IMR-90 (cell line): ENCODE measurements at places on chromosomes 2 and 18. TPM values are rescaled to one million over a fixed set of nuclear protein-coding genes. Genes with fewer than 3 reads are reported as not detected.
A peak's percentile ranks its signal among the peaks of the same experiment; 100 is the strongest.

DNA sequence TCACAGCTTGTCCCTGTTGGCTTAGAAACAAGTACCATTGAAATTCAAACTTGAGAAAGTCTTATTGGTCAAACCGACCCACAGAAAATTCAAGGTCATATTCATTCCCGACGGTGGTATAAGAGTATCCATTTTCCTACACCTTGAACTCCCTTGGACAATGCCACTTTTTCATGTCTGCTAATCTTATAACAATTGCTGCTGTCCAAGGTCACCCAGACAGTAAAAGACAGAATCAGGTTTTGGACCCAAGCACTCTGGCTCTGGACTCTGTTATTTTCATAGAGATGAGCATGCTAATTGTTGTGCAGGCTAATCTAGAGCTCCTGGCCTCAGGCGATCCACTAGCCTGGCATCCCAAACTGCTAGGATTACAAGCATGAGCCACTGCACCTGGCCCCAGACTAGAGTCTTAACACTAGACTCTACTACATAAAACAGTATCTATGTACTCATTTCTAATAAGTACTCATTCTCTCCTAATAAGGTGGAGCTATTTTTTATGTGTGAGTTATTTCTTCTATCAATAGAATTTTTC lies 57.8 kb downstream of the C2orf76 start:
- H3K4me1 ChIP-seq: no peaks in the 10 kb centered on the region
- H3K27me3 ChIP-seq: no peaks in the 10 kb centered on the region
- no peak for DNase-seq

DNA sequence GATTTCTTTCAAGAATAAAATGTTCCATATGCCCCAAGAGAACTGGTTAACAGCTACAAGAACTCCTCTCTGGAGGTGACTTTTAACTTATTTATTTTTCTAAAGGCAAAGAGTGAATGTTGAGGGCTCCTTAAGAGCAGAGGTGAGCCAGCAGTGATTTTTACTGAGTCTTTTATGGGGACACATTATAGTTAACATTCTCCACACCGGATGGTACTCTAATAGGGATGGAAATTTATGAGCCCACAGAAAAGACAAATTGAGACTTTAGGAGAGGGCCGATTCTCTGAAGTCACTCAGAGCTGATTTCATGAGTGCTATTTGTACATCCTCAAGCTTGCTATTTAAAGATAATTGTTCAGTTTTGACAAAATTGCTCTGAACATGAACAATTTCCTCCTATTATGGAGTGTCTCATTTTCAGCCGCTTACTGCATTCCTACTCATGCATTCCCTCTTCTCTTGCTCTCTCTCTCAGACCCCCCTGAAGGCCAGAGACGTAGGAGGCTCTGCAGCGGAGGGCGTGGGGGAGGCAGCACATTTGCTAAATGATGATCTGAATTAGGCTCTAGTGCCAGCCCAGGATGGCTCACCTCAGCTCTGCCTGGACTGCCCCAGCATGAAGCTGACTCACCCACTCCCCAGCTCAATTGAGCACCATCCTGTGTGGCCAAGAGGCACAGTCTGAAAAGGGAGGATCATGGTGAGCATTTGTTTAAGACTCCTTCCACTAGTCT lies 5.9 kb upstream of the RPL37A start:
- H3K4me1 ChIP-seq: peaks cover 20% of the 10 kb centered on the region
- no peak overlapping the region for H3K4me3 ChIP-seq
- H3K27ac ChIP-seq: peak overlapping the region; percentile 6; the same call in 1 of the 2 replicates
- H3K27me3 ChIP-seq: no peaks in the 10 kb centered on the region
- H3K36me3 ChIP-seq: no peaks in the 10 kb centered on the region
- DNase-seq: peak; percentile 82

GRCh38 chr2:1528273-1529064 lies 115.2 kb downstream of the TPO start:
- H3K27me3 ChIP-seq: no peaks in the 10 kb centered on the region
- H3K4me3 ChIP-seq: no peak overlapping the region
- no peak for DNase-seq

SP5 gene
- not detected in 2 replicates for polyA plus RNA-seq

- peak; percentile 36 for DNase-seq
- H3K27ac ChIP-seq: no peak overlapping the region
- no peak overlapping the region for H3K4me3 ChIP-seq
- no peaks in the 10 kb centered on the region for H3K27me3 ChIP-seq
- H3K4me1 ChIP-seq: peaks cover 2% of the 10 kb centered on the region; the same call in 1 of the 2 replicates
These were observed 66.1 kb downstream of the NAB1 start for GRCh38 chr2:190714958-190715357.

GRCh38 chr2:241302759-241303651 lies 12.5 kb downstream of the HDLBP start:
- no peak overlapping the region for H3K4me3 ChIP-seq
- 0 out of 2 replicates have a peak, but pooled peaks cover 3% of the 10 kb centered on the region for H3K4me1 ChIP-seq
- no peaks in the 10 kb centered on the region for H3K27me3 ChIP-seq
- DNase-seq: no peak
- H3K36me3 ChIP-seq: peaks cover 2% of the 10 kb centered on the region; the same call in 1 of the 2 replicates

DNA sequence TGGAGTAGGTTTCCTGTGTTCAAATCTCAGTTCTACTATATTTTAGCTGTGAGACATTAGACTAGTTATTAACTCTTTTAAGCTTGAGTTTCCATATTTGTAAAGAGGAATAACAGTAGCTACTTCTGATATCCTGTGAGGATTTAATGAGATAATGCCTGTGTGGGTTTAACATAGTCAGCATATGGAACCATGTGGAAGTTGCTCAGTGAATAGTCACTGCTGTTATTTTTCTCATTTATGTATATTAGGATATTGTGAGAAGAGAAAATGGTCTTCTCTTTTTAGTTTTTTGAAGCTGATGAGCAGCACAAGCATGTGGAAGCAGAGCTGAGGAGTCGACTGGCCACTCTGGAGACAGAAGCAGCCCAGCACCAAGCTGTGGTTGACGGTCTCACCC lies 70.5 kb upstream of the STON1 start:
- no peak overlapping the region for H3K4me3 ChIP-seq
- no peak overlapping the region for H3K27ac ChIP-seq
- no peak for DNase-seq

- DNase-seq: no peak
- no peaks in the 10 kb centered on the region for H3K4me1 ChIP-seq
- no peak overlapping the region for H3K27ac ChIP-seq
- H3K27me3 ChIP-seq: no peaks in the 10 kb centered on the region
- no peak overlapping the region for H3K4me3 ChIP-seq
- H3K36me3 ChIP-seq: no peaks in the 10 kb centered on the region
These were observed 228.4 kb upstream of the MEX3C start for GRCh38 chr18:51425889-51426288.

SIX3 gene
- polyA plus RNA-seq: not detected in 2 replicates

MYO1B gene
- polyA plus RNA-seq: 44.3 and 57.2 TPM in 2 replicates

GRCh38 chr2:44351676-44352075 lies 9.6 kb downstream of the PREPL start:
- peak; percentile 70 for DNase-seq
- H3K4me3 ChIP-seq: no peak overlapping the region
- H3K27me3 ChIP-seq: no peaks in the 10 kb centered on the region
- peak overlapping the region; percentile 55; the same call in 1 of the 2 replicates for H3K27ac ChIP-seq
- peaks cover 12% of the 10 kb centered on the region for H3K4me1 ChIP-seq

DNA sequence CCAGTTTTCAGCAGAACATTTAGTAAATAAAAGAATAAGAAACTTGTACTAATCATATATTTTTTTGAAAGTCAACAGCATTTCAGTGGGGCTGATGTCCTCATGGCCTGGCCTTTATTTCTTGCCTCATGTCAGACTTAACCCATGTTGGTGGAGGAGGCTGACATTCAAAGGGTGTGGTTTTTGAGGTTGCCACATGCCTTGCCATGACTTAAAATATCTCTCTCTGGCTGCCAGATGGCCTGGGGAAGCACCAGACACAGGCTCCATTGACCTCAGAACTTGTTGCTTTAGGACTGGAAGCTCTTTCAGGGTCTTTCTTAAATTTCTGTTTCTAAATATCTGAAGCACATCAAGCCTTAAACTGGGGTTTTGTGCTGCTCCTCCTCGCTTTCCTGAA lies 32.5 kb upstream of the CD28 start:
- no peaks in the 10 kb centered on the region for H3K27me3 ChIP-seq
- no peaks in the 10 kb centered on the region for H3K36me3 ChIP-seq
- no peak overlapping the region for H3K4me3 ChIP-seq
- H3K4me1 ChIP-seq: peaks cover 3% of the 10 kb centered on the region; the same call in 1 of the 2 replicates

CRYBA2 gene
- not detected in 2 replicates for polyA plus RNA-seq

- H3K27ac ChIP-seq: peak overlapping the region; percentile 99
- DNase-seq: no peak
- H3K36me3 ChIP-seq: peaks cover 6% of the 10 kb centered on the region
- H3K4me1 ChIP-seq: peaks cover 16% of the 10 kb centered on the region
- H3K27me3 ChIP-seq: no peaks in the 10 kb centered on the region
- peak overlapping the region; percentile 81 for H3K4me3 ChIP-seq
These were observed 980 bp upstream of the PPP4R1 start for GRCh38 chr18:9615280-9615797.

GRCh38 chr2:97868986-97869721 lies 126.6 kb downstream of the TMEM131 start:
- no peaks in the 10 kb centered on the region for H3K36me3 ChIP-seq
- DNase-seq: peak; percentile 94
- H3K27me3 ChIP-seq: no peaks in the 10 kb centered on the region
- H3K4me1 ChIP-seq: peaks cover 5% of the 10 kb centered on the region
- no peak overlapping the region for H3K4me3 ChIP-seq

MOGAT1 gene
- polyA plus RNA-seq: not detected in 2 replicates

DNA sequence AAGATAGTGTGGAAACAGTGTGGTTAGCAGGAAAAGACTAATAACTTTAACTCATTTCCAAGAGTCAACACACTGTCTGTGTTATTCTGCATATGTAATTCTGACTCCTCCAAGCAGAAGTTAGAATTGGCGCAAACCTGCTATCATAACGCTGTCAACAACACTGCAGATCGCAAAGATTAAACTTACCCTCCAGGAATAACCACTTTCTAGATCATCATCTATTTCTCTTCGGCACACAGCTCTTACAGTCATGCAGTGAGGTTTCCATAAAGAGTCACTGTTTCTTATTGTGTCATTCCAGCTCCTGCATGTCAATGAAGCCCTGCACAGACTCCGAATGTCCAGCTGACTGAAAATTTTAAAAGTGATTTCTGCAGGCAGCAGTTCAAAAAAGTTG lies 2.4 kb downstream of the FBXO48 start:
- DNase-seq: no peak
- H3K4me3 ChIP-seq: no peak overlapping the region
- H3K27me3 ChIP-seq: no peaks in the 10 kb centered on the region
- no peaks in the 10 kb centered on the region for H3K36me3 ChIP-seq

BMP10 gene
- not detected in 2 replicates for polyA plus RNA-seq

DNA sequence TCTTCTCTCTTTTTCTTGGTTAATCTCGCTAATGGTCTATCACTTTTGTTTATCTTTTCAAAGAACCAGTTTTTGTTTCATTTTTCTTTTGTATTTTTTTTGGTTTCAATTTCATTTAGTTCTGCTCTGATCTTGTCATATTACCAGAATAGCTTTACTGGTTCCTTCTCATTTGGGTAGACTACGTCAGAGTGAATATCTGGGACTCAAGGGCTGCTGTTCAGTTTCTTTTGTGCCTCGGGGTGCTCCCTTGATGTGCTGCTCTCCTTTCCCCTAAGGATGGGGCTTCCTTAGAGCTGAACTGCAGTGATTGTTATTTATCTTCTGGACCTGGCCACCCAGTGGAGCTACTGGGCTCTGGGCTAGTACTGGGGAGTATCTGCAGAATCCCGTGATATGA lies 29.4 kb upstream of the IL1RN start:
- H3K27me3 ChIP-seq: no peaks in the 10 kb centered on the region
- no peak overlapping the region for H3K27ac ChIP-seq
- H3K4me3 ChIP-seq: no peak overlapping the region

DNA sequence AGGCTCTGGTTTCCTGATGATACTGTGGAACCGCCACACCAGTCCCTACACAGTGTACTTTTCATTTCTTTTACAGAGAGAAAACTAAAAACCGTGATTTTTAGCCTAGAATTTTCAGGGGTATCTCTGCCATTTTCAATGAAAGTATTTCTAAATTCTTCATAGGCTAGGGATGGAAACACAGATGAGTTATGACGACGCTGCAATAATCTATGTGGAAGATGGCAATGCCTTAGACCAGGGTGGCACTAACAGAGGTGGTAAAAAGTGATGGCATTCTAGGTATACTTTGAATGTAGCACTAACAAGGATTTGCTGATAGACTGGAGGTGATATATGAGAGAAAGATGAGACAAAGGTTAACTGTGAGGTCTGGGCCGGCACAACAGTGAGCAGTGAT lies 56.5 kb downstream of the TTC21B start:
- no peaks in the 10 kb centered on the region for H3K4me1 ChIP-seq
- H3K4me3 ChIP-seq: no peak overlapping the region
- H3K27ac ChIP-seq: no peak overlapping the region

DNA sequence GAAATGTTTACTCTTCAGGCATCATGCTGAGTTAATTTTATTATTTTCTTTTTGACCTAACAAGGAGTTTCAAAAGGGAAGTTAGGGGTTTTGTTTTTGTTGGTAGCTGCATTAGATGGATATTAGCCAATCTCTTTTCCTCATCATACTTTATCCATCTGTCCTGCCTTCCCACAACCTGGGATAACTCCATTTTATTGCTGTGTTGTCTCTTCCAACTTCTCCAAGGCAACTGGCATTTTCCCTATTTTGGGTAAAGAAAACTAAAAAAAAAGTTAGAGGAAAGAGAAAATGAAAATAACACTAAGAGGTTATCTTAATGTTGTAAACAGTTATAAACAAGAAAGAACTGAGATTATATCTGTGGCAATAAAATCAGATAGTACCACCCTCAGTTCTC lies 147.0 kb downstream of the PID1 start:
- no peak overlapping the region for H3K27ac ChIP-seq
- H3K36me3 ChIP-seq: no peaks in the 10 kb centered on the region
- no peaks in the 10 kb centered on the region for H3K4me1 ChIP-seq
- DNase-seq: no peak
- no peaks in the 10 kb centered on the region for H3K27me3 ChIP-seq

GRCh38 chr2:173898996-173899395 lies 66.2 kb downstream of the SP3 start:
- peaks cover under 1% of the 10 kb centered on the region; the same call in 1 of the 2 replicates for H3K36me3 ChIP-seq
- H3K27ac ChIP-seq: no peak overlapping the region
- H3K27me3 ChIP-seq: no peaks in the 10 kb centered on the region

SMPD4 gene
- 63.0 and 80.4 TPM in 2 replicates for polyA plus RNA-seq

GRCh38 chr2:224832207-224832606 lies 116.0 kb upstream of the CCDC195 start:
- H3K27me3 ChIP-seq: no peaks in the 10 kb centered on the region
- H3K36me3 ChIP-seq: peaks cover 10% of the 10 kb centered on the region
- H3K4me3 ChIP-seq: no peak overlapping the region
- peak; percentile 65 for DNase-seq
- no peak overlapping the region for H3K27ac ChIP-seq

DHRS9 gene
- not detected in 2 replicates for polyA plus RNA-seq

SKOR2 gene
- polyA plus RNA-seq: not detected in 2 replicates

- H3K27ac ChIP-seq: no peak overlapping the region
- no peak overlapping the region for H3K4me3 ChIP-seq
- H3K27me3 ChIP-seq: no peaks in the 10 kb centered on the region
- H3K4me1 ChIP-seq: no peaks in the 10 kb centered on the region
These were observed 140.9 kb upstream of the CAPN13 start for GRCh38 chr2:30948130-30948529.
